ENCODE measurements at places on chromosomes 12 and 14.

- no peak for DNase-seq
Measured at GRCh38 chr14:89767861-89768268, 186.7 kb downstream of the EFCAB11 start.

GRCh38 chr14:95545515-95546168 lies 10.8 kb downstream of the GLRX5 start:
- DNase-seq, result no peak

- no peak for DNase-seq
Measured at GRCh38 chr14:33602396-33602795, 348.5 kb downstream of the EGLN3 start.

- no peak for DNase-seq
Measured at GRCh38 chr14:94903883-94904282, 134.0 kb upstream of the GSC start.

DNA sequence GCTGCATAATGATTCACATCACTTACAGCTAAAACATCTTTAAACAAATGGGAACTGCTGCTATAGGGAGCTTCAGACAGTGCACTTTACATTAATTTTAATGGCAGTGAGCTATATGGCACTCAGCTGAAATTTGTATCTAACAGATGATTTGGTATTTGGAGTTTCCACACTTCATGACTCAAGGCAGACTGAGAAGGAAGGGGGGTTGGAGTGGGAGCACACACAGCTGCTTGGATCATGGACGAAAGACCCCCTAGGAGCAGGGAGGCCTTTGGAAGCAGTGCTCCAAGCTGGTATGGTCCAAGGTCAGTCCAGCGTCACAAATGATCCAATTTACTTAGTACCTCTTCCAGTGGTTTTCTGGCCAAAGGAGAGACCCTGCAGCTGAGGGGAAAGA lies 389.7 kb downstream of the FUT8 start:
- DNase-seq, result no peak

DNA sequence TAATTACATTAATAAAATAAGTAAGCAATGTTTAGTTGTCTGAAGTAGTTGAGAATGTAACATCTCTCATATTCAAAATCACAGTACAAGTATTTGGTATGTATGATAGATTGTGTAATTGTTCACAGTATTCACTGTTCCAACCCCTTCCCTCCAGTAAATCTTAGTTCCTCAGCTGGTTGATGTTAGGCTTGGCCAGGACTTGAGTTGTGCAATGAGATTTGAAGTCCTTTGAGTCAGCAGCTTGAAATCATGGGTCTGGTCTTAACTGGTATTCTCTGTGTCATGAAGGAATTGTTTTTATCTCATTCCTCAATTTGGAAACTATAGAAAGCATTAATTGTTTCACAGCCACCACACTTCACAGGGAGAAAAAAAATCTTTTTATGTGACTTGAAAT lies 477.1 kb downstream of the FSCB start:
- DNase-seq, result no peak

DNA sequence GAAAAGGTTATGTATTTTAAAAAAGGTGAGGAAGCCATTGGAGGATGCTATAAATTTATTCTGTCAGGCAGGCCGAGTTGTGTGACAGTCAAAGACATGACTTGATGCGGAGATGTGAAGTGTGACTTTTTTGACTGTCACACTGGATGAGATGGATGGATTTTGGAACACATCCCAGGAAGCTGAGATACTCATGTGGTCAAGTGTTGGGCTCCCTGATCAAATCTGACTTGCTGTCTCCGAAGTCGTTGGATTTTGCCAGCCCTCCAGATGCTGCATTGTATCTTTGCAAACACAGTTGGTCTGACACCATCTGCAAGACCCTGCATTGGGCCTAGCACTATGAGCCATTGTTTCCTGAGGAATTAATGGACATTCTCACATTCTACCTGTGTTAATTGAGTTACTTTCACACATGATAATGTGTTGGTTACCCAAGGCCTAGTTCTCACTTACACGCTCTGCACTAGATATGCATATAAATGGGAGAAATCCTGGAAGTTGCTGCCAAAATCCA lies 204.0 kb upstream of the PRKD1 start:
- DNase-seq, result no peak

GRCh38 chr14:31968956-31969698 lies 108.0 kb upstream of the ARHGAP5 start:
- no peak for DNase-seq

DNA sequence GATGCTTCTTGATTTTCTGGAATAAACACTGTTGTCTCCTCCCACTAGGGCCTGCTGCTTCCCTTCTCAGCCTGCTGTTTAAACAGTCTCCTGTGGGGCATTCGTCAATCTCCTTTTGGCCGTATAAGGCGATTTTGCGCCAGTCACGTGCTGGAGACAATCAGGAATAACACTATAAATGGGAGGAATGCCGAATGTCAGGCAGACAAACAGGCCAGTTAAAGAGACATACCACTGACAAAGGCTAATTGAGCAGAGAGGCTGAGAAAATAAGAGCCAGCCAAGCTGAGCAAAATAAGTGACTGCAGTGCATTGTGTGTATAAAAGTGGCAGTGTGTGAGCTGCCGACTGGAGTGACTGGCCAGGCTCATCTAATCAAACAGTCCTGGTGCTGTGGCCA lies 23.3 kb downstream of the DMAC2L start:
- peak; percentile 77 for DNase-seq

GRCh38 chr14:35854696-35855270 lies 28.6 kb downstream of the BRMS1L start:
- no peak for DNase-seq

DNA sequence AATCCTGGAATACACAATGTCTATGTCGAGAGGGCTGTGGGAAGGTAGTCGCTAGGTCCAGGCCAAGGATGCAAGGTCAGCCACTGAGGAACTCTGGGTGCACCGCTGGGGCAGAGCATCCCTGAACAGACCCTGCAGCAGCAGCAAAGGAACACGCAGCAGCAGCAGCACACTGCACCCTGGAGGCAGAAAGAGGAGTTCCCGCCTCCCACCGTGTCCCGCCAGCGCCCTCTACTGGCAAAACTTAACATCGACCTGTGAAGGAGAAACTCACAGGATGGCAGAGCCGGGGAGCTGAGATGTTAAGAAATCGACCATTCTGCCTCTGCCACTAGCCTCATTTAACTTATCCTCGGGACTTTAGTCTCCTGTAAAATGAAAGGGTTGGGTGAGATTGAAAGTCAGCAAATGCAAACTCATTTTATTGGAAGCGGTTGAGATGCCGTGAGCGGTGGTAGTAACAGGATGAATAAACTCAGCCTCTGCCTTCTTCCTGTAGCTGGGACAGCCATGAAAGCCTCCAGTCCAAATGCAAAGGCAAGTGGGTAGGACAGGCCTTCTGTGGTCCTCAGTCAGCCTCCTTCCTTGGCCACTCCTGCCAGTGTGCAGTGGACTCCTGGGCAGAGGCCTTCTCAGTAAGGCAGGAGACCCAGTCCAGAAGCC lies 45.6 kb downstream of the STAB2 start:
- no peak for DNase-seq

- DNase-seq, result no peak
Measured at GRCh38 chr12:27787559-27787958, 7.5 kb upstream of the MANSC4 start.

- peak; percentile 95 for DNase-seq
Measured at GRCh38 chr14:75002392-75003249, at the start of gene EIF2B2. TSS of gene EIF2B2 (plus strand) at chr14:75002921. CDS start at chr14:75002991, 70 bp downstream.

DNA sequence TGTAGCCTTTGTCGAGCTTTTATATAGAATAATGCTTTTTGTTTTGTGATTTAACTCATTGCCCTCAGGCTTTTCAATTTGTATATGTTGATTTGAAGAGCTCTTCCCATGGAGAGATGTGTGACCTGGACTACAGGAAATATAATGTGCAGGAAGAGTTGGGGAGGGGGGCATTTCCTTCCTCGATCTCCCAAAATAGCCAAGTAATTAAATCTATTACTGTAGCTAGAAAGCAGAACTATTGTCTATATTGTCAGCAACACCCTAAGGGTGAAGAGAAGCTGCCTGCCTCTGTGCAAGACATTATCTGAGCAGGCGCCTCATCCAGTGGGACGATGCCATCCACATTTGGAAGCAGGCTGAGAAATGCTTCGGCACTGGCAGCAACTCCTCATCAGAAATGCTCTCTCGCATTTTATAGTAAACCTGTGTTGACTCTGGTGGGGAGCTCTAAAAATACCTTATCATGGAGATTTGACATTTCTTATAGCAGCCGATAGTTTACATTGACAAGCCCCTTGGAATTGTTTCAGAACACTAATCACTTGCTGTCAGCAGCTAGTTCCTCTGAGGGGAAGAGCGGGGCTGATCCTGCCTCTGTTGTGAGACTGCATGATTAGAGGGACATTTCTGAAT lies 392.5 kb upstream of the RGS6 start:
- no peak for DNase-seq

DNA sequence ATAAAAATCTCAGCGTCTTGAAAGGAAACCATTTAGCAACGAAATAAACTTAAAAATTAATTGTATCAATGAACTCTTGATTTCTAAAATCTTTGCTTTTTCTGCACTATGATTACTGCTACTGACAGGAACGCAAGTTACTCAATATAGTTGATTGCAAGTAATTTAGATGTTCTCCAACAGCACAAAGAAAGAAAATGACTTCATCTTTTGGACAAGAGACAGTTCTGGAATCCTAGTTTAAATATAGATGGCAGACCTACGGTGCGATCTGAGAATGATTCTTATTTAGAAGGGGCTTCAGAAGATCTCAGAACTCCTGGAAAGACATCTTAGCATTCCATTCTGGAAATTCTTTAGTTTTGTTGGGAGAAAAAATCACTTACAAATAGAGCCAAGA lies 1.4 kb upstream of the SUDS3 start:
- no peak for DNase-seq

GRCh38 chr14:47297374-47297773 lies 378.0 kb downstream of the MDGA2 start:
- no peak for DNase-seq
